BJ (cell line): ENCODE measurements at places on chromosomes 2 and 18. TPM values are rescaled to one million over a fixed set of nuclear protein-coding genes. Genes with fewer than 3 reads are reported as not detected.

FIGN gene
- 2.4 and 3.0 TPM in 2 replicates for polyA plus RNA-seq

TMEM200C gene
- polyA plus RNA-seq = not detected in 2 replicates

TGFA gene
- polyA plus RNA-seq = 0.06 and 0.13 TPM in 2 replicates

GKN2 gene
- polyA plus RNA-seq = not detected in 2 replicates

BMP10 gene
- polyA plus RNA-seq = not detected in 2 replicates

VAMP5 gene
- polyA plus RNA-seq = 143 and 161 TPM in 2 replicates

DPP10 gene
- polyA plus RNA-seq = not detected in 2 replicates

PDE1A gene
- polyA plus RNA-seq = 1.0 and 1.8 TPM in 2 replicates

KIF5C gene
- polyA plus RNA-seq = 0.17 and 0.23 TPM in 2 replicates

ITGB6 gene
- polyA plus RNA-seq = 0.01 and 0.04 TPM in 2 replicates
